Activated T-cell treated with anti-CD3 and anti-CD28 coated beads for 48 hours (primary cell): ENCODE measurements at places on chromosomes 6 and 20.

- no peak for DNase-seq
These were observed 18.7 kb upstream of the COL10A1 start for GRCh38 chr6:116144605-116145004.

DNA sequence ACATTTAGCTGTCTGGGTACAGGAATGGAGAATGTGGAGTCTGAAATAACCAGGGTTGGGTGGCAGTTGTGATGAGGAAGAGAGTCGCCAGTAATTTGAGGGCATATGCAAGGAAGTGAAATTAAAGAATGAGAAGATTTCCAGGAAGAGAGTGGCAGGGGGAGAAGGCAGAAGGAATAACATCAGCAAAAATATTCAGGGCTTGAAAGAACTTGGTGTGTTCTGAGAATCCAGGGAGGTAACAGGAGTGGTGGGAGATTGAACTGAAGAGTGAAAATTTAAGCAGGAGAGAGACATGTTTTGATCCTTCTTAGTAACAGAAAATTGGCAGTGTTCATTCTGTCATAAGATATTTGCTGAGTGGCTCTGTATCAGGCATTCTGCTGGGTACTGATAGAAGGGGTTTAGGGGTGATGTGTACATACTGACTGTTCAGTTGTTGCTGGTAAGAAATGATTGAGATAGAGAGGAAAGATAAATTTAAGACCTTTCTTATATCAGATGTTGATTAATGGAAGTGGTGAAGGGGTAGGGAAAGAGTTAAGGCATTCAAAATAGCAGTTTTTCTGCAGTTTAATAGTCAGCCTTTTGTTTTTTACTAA, 54.7 kb downstream of the PHF20 start:
- DNase-seq = no peak

- no peak for DNase-seq
These were observed 21.8 kb downstream of the ADNP start for GRCh38 chr20:50909413-50909812.

DNA sequence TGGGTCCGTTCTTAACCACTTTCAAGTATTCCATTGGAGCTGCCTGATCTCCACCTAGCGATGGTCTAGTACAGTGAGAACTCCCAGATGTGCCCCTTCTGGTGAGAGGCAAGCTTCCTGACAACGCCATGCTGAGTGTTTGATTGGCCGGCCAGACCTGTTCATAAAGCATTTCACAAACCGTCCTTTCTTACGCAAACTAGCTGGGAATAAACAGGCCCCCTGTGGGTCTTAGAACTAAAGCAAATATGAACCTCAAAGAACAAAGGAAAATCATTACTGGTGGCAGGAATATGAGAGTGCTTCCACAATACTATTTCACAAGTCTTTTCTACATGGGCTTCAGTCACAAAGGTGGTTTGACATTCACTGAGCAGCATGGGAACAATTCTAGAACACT, 15.6 kb upstream of the GCNT2 start:
- no peak for DNase-seq

GRCh38 chr20:32378461-32378860, 20.3 kb downstream of the ASXL1 start:
- no peak for DNase-seq

DNA sequence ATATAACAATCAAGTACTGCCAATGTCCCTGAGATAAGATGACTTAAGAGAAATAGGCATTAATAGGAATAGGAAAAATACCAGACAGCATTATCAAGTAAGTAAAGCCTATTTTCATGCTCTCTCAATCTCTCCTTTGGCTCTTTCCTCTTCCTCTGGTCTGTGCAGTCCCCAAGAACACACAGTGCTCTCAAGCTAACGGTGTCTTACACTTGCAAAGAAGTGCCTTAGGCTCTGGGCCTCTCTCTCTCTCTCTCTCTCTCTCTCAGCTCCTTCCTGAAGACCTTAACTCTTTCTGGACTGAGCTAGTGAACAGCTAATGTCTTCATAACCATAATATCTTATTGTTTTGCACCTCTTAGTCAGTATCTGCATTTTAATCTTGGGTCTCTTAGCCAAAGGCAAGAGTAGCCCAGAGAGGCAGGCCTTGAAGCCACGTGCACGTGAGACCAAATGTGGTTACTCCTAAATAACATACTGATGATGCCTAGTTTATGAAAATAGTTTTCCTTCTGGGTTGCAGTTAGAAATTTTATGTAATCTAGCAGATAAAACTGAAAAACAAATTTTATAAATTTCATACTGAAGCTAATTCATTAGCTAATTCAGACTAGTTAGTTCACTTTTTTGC, 70.8 kb downstream of the TPD52L1 start:
- no peak for DNase-seq

- DNase-seq = no peak
These were observed 113.2 kb downstream of the MAFB start for GRCh38 chr20:40575851-40576250.

DNA sequence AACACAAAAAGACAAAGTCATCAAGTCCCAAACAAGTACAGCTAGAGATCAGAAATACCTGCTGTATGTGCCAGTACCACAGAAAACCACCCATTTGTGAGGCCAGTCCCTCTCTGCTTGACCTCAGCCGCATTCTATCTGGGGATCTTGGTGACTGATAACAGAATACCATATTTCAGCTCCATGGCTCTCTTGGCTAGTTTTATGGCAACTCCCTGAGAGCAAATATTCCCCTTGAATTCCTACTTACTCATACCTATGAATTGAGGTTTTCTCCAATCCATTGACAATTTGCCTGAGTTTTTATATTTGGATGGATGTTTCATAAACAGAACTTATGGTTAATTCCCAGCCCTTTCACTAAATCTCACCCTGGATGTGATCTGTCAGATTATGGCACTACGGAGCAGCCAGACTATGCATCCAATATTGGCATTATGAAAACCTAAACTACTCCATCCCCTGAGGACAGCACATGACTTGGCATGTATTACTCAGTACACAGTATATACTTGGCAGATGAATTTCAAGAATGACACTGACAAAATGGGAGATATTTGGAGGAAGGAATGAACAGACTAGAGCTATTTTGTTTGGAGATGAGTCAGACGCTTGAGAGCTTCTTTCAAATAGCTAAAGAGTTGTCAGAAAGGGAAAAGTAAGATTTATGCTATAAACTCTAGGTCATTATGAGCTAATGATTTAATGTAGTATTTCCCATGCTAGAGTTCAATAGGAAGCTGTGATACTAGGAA, 95.7 kb downstream of the PRDM1 start:
- no peak for DNase-seq

DNA sequence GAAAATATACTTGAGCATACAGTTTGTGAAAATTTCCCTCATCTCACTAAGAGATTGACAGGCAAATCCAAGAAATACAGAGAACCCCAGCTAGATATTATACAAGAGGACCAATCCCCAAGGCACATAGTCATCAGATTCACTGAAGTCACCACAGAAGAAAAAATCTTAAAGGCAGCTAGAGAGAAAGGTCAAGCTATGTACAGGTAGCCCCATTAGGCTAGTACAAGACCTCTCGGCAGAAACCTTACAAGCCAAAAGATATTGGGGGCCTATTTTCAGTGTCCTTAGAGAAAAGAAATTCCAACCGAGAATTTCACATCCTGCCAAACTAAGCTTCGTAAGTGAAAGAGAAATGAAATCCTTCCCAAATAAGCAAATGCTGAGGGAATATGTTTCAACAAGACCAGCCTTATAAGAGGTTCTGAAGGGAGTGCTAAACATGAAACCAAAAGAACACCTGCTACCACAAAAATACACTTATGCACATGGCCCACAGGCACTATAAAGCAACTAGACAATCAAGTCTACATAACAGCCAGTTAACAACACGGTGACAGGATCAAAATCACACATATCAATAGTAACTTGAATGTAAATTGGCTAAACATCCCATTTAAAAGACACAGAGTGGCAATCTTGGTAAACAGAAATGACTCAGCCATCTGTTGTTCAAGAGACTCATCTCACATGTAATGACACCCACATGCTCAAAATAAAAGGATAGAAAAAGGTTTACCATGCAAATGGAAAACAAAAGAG, 96.3 kb downstream of the FHL5 start:
- no peak for DNase-seq

DNA sequence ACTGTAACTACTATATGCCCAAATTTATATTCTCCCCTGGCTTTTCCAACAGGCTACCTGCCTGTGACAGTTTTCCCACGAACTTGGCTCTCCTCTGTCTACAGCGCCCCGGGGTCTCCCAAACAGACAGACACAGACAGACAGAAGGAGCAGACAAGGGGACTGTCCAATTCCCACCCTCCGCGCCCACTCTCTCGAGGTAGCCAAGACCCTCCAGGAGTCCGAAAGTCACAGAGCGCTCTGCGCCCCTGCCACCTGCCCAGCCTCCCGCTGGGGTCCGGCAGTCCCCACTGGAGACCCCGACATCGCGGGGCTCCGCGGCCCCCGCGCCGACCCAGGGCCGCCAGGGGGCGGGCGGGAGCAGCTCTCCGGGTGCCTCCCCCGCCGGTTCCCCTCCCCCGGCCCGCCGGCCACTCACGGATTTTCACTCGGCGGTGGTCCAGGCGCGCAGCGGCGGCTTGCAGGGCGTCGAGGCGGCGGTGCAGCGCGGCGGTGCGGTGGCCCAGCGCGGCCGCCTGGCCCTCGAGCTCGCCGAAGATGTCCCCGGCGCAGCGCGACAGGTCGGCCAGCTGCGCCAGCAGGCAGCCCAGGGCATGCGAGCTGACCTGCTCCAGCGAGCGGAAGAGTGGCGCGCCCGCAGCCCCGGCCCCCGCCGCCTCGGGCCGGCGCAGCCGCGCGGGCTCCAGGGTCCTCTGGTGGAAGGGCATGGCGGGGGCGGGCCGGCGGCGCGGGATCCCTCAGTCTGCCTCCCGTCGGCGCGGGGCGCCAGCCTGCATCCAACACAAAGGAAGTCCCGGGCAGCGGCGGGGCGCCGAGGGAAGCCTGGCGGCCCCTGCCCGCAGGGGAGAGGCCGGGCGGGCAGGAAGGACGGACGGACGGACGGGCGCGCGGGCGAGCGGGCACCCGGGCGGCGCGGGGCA, 81.3 kb upstream of the CCDC28A start:
- peak; percentile 53 for DNase-seq

DNA sequence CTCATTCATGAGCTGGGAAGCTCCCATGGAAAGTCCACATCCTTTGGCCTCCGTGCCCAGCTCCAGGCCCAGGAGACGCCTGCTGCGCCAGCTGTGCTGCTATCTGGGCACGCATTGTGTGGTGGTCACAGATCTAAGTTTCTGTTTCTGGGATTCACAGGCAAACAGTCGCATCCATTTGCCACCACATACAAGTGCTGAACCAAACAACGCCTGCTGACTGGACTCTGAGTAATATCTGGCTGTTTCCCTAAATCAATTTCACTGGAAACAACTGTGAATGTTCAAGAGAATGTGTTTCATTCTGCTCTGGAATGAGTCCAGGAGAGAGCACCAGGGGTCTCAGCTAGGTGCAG, 45.5 kb downstream of the IRF4 start:
- no peak for DNase-seq

GRCh38 chr6:98828941-98829411, 5.4 kb upstream of the POU3F2 start:
- DNase-seq = no peak

DNA sequence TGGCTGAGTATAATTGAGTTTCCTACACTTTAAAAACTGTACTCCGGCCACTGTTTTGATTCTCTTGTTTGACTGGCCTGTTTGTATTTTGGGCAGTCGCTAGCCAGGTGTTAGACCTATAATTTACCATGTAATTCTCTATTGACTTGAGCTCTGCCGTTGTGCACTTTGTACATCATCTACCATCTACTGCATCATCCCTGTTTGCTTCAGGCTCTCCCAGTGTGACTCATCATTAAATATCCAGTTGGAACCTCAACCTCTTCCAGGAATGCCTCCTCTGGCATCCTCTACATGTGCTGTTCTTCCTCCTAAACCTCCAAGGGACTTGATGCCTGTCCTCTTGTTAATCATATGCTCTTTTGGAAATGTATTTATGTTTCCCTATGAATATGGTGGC, 72.3 kb downstream of the FARS2 start:
- no peak for DNase-seq

GRCh38 chr6:110626442-110626841, 150.0 kb upstream of the SLC22A16 start:
- DNase-seq = no peak

- no peak for DNase-seq
These were observed 689.7 kb upstream of the GJE1 start for GRCh38 chr6:141443032-141443431.

DNA sequence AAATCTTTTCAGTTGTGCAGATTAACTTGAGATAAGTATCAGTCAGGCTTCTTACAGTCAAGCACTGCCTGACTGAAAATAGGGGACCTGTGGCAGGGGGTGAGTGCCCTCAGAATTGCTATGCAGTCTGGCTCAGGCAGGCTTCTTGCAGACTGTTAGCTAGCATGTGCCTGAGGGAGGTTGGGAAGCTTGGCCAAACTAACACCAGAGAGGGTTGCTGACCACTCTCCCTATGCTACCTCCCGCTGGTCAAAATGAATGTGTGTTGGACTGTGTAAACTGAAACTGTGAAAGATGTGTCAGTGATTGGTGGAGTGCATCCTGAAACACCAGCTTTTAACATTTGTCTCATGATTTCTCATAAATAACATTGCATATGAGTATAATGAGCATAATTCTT, 622.3 kb upstream of the IMPG1 start:
- DNase-seq = no peak

DNA sequence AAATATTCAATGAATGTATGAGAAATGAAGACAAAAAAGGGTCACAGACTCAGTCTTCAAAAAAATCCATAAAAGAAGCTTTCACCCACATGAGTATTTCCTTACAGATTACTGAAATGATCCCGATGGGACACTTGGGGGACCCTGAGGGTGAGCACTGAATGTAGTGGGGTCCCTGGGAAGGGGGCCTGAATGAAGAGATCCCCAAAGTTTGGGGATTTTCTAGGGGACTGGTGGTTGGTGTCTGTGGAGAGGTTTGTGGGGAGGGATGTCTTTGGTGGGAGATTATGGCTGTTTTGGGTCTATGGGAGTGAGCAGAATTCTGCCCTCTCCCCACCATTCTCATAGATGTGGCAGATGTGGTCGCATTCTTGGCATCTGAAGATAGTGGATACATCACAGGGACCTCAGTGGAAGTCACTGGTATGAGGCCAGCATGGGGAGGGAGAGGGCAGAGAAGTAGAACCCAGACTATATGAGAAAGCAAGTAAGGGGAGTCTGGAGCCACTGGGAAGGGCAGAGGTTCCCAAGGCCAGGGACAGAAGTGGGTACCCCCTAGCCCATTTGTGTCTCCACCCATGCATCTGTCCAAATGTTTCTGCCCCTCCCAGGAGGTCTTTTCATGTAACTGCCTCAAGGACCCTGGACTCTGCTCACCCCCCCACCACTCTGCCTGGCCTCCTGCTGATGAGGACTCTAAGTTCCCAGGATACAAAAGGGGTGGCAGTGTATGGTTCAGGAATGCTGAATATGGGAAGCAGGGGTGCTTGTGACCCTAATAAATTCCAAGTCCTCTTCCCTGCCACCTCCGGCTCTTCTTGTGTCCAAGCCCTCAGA, 1.8 kb downstream of the HSD17B8 start:
- no peak for DNase-seq
